SK-N-MC (cell line): ENCODE measurements at places on chromosomes 1 and 21.
A peak's percentile ranks its signal among the peaks of the same experiment; 100 is the strongest.

DNA sequence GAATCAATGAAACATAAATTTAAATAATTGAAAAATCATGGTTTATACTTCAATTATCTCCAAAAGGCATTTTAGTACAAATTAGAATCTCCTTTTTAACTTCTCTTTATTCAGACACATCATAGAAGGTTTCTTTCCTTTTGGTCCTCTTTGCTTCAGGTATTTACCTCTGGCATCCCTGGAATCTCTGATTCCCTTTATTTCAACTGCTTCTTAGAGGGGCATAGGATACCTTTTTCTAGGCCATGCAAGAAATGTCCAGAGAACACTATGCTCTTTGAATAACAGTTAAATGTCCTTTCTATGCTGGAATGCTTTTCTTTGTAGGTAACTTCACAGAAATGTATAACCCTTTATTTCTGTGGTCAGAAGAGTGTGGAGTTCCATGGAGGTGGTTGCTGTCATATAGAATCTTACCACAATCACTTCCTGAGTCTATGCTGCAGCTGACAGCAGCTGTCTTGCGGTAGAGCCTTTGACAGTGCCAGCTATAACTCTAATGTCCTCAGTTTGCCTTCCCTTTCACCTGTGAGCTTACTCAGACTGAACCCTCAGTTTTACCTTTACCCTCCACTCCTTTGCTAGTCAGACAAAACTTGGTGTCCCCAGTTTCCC is 8.6 kb downstream of the LAMC2 start:
- DNase-seq = no peak

- no peak for DNase-seq
Observed at GRCh38 chr1:170518965-170519364, 13.0 kb upstream of the GORAB start.

- DNase-seq = no peak
Observed at GRCh38 chr1:22863766-22864165, 108.9 kb downstream of the LACTBL1 start.

DNA sequence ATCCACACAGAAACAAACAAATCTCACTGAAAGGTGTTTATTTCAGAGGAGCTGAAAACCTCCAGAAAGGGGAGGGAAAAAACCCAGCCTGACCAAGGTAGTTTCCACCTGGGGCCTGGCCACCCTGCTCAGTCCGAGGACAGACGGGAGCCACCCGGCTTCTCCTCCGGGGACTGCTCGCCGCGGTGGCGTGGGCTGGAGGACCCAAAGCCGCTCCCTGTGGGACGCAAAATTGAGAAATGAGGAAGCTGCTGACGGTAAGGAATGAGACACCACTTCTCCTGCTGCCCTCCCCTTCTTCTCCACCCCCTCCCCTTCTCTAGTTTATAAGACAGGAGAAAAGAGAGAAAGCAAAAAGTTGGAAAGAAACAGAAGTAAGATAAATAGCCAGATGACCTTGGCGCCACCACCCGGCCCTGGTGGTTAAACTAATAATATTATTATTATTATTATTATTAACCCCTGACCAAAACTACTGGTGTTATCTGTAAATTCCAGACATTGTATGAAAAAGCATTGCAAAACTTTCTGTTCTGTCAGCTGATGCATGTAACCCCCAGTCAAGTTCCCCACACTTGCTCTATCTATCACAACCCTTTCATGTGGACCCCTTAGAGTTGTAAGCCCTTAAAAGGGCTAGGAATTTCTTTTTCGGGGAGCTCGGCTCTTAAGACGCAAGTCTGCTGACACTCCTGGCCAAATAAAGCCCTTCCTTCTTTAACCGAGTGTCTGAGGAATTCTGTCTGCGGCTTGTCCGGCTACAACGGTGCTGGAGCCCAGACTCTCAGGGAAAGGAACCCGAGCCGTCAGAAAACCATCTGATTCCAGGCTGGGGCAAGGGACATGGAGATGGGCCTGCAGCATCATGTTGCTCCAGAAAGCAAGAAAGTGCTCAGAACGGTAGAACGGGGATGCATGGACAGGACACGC is 12.5 kb downstream of the ITGB2 start:
- DNase-seq = no peak

GRCh38 chr1:3030663-3031381 is 9.6 kb downstream of the ACTRT2 start:
- no peak for DNase-seq

GRCh38 chr1:51214615-51215131 is 21.4 kb upstream of the RNF11 start:
- no peak for DNase-seq

DNA sequence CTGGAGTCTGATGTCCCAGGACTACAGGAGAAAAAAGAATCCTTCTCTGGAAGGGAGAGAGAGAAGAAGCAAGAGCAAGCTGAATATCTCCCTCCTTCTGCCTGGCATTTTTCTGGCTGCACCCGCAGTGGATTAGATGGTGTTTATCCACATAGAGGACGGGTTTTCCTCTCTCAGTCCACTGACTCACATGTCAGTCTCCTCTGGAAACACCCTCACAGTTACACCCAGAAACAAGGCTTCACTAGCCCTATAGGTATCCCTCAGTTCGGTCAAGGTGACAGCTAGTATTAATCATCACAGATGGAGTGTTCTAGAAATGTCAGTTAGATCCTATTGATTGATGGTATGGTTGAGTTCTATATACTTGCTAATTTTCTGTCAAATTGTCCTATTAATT is 87.9 kb downstream of the RHOU start:
- no peak for DNase-seq

- DNase-seq = no peak
Observed at GRCh38 chr1:38476111-38476849, 383.3 kb downstream of the RRAGC start.

- DNase-seq = no peak
Observed at GRCh38 chr1:224267925-224268324, 62.0 kb downstream of the NVL start.

DNA sequence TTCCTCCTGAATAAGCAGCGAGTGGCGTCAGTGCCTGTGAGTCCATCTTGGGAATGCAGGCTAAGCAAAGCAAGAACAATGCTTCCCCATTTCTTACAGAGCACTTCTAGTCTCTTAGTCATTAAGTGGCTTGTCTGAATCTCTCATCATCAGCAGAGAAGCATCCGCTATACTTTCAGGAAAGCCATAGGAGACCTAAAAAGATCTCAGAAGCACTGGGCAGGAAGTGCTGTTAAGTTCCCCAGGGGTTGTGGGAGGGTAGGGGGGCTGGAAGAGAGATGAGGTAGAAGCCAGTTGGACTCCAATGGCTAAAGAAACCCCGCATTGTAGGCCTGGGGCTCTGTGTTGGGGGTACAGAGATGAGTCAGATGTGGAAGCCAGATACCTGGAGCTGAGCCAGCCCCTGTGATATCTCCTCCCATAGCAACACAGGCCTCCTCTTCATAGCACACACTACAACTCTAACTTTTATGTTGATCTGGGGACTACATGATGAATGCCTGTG is 44.9 kb downstream of the SYT6 start:
- peak; percentile 39 for DNase-seq
